ENCODE measurements at places on chromosomes 16 and 17.

DNA sequence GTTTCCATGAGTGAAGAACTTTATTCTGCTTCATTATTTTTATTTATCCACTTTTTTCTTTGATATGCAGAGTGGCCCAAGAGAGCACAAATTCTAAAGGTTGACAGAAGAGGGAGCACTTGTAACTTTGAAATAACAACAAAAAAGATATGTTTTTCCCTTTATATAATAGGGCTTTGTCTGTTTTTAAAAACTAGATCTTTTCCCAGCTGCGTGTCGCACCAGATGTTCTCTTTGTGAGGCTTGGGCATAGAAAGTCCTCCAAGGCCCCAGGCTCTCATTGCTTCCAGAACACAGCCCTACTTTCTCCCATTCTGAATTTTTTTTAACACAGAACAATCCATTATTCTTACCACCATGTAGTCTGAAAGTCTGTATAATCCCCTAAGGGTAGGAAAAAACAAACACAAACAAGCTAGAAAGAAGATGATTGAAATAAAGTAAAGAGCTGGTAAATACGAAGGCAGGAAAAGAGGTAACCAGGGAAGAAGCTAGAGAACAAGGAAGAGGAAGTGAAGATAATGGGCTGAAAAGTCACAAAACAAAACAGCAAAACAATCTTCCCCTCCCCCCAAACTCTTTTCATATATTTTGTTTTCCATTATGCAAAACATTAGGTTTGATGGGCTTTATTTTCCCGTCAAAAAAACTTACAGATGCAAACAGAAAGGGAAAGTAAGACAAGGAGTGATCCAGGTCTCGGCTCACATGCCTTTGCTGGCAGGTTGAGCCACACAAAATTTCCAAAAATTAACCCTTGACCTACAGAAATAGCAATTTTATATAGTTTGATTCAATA lies 160.4 kb downstream of the ABCA8 start:
- no peak for DNase-seq

DNA sequence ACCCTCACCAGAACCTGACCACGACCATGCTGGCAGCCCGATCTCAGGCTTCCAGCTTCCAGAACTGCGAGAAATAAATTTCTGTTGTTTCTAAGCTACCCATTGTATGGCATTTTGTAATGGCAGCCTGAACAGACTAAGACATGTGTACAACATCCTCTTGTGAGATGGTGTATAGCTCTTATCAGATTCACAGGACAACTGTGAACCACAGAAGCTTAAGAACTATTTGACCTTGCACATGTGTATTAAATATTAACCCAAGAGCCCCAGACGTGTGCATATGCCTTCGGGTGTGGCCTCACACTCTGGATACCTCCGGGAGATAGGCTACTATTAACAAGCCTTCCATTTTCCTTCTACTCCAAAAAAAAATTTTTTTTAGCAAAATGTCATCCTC lies 248.9 kb downstream of the SLC39A11 start:
- no peak for DNase-seq

GRCh38 chr16:53952215-53953208 lies 248.6 kb downstream of the FTO start:
- DNase-seq, result peak; percentile 69

DNA sequence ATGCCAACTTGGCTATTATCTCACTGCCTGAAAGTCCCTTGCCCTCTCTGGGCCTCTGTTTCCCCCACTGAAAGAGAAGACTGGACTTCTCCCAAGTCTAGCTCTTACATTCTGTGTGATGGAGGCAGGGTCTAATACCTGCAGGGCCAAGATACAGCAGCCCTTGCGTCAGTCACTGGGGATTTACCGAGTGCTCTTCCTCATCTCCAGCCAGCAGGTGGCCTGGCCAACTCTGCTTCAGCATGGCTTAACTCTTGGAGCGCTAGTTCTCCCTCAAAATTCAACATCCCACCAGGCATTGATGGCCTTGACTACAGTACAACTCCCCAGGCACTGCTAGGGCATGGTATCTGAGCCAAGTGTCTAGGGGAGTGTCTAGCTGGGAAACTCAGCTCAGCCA lies 19.9 kb upstream of the MTMR4 start:
- no peak for DNase-seq

DNA sequence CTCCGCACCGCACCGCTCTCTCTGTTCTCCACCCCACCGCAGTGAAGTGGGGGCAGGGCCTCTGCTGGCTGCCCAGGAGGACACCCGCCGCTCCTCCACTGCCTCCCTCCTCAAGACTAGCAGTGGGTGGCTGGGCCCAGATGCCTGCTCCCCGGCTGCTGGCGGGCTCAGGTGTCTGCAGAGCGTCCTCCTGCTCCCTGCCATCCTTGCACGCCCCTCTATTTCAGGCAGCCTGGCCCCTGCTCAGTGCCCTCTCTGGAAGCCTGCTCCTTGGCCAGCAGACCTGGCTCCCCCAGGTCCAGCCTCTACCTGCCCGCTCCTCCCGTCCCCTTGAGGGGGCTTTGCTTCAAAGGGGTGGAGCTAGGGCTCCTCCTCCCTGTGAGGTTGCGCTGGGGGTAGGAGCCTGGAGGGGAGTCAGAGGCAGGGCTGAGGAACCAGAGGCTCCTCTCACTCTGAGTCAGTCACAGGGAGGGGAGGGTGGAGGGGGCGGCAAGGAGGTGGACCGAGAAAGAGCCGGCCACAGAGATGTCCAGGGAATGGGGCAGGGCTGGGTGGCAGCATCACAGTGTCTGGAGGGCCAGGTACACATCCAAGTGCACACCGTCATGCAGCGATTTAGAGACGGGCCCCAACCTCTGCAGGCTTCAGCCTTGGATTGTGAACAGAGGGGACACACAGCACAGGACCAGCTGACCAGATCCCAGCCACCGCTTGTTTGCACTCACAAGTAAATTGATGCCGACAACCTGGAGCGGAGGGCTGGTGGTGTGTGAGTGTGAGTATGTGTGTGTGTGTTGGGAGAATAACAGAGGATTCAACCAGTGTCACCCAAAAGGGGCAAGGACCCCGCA lies 9.8 kb upstream of the TMEM92 start:
- DNase-seq, result no peak

GRCh38 chr16:56460101-56460500 lies 8.7 kb downstream of the OGFOD1 start:
- DNase-seq, result no peak

DNA sequence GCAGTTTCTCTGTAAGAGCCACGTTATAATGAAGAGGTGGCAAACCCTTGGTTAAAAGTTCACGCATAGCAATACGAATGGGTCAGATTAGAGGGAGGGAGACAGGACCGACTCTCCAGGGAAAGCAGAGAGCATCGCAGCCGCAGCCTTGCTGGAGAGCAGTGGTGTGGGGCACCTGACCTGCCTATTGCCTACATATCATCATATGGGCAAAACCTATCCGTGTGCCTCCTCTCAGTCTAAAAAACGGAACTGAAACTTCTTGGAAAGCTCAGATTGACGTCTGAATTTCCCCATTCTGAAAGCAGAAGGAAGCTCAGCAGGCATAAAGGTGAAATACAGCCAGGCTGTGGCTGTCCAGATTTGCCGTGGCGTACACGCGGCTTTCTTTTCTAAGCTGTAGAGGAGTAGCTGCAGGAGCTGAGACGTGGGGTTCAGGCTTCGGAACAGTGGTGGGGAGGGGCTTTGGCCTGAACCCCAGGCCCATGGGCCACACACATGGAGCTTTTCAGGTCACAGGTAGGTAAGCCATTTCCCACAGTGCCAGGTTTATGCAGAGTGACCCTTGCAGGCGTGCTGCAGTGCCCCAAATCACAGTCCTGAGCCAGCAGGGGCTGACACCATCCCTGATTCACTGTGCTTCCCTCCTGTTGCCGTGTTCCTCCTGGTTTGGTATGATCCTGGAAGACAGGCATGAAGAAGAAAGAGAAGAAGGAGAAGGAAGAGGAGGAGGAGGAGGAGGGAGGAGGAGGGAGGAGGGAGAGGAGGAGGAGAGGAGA lies 41.6 kb upstream of the TNRC6C start:
- DNase-seq, result no peak

DNA sequence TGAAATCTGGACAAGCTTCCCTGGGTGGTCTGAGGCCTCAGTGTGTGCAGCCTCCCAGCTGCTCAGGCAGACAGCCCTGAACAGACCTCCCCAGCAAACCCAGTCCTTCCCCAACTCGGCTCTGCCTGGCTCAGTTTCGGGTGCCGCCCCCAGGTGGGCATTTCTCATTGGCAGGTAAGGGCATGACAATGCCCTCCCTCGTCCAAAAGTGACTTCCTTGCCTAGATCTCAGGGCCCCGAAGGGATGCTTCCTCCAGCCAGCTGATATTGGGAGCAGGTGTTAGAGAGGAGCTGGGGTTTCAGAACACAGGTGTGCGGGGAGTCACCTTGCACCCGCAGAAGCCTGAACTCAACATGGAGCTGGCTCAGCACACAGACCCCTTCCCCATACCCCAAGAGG lies 3.8 kb upstream of the PPL start:
- DNase-seq, result no peak

- no peak for DNase-seq
Observed at GRCh38 chr17:36625188-36625587, 23.8 kb downstream of the MRM1 start.
